ENCODE measurements at places on chromosomes 4 and X.

GRCh38 chrX:68146054-68146453 lies 287.2 kb downstream of the OPHN1 start:
- DNase-seq = peak; percentile 20

DNA sequence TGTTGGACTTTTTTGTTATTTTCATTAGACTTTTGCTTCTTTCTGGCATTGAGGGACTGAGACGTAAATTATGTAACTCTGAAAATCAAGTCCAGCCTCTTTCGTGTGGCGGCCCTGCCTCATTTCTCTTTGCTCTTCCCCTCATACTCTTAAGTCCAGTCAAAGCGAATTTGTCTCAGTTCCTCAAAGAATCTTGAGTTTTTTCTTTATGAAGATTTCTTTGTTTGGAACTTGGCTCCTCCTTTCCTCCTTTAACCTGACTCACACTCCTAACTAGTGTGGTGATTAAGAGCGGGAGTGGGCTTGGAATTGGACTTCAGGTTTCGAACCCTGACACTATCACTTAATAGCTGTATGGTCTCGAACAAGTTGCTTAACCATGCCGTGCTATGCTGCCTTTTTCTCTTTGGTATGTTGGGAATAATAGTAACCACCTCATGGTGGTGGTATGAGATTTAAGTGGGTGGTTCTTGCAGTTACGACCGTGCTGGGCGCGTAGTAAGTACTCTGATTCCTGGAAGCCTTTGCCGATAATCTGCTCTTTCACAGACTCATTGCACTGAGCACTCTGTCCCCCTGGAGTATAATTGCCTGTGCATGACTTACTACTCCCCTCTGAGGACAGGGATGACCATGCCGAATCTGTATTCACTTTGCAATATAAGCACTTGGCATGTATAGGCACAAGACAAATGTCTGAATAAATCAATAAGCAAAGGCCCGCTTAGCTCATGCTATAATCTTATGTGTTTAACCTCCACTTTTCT lies 19.1 kb downstream of the FNIP2 start:
- DNase-seq = no peak

GRCh38 chrX:2974961-2975360 lies 31.4 kb upstream of the ARSH start:
- DNase-seq = no peak

GRCh38 chrX:100649550-100650356 lies 5.8 kb downstream of the SRPX2 start:
- DNase-seq = no peak
